ENCODE measurements at places on chromosomes 16 and 17. TPM values are rescaled to one million over a fixed set of nuclear protein-coding genes. Genes with fewer than 3 reads are reported as not detected.

Gene CRYBA1
- not detected for total RNA-seq

Gene HGS
- total RNA-seq: 69.7 TPM

Gene HS3ST3B1
- 3.5 TPM for total RNA-seq

Gene GAST
- total RNA-seq: not detected

Gene PIGL
- 12.1 TPM for total RNA-seq

Gene SEPTIN1
- not detected for total RNA-seq

Gene ZNF624
- total RNA-seq: 4.1 TPM

Gene EFTUD2
- 91.2 TPM for total RNA-seq

Gene TOP2A
- 11.4 TPM for total RNA-seq

Gene MGAT5B
- 0.18 TPM for total RNA-seq

Gene TNFSF13
- 0.74 TPM for total RNA-seq

Gene KRT23
- 0.46 TPM for total RNA-seq

Gene PDF
- 7.1 TPM for total RNA-seq

Gene KRTAP9-8
- not detected for total RNA-seq

Gene FBXO39
- 0.14 TPM for total RNA-seq

Gene CACNA1H
- 1.3 TPM for total RNA-seq

Gene ADAD2
- total RNA-seq: not detected

Gene LIMD2
- total RNA-seq: 3.8 TPM

Gene TBC1D3C
- not detected for total RNA-seq

Gene CSH1
- not detected for total RNA-seq

Gene EPX
- total RNA-seq: not detected

Gene TAT
- total RNA-seq: not detected

Gene MPV17L
- total RNA-seq: 0.65 TPM

Gene TEKT1
- not detected for total RNA-seq

Gene ZSCAN10
- total RNA-seq: not detected

Gene CORO6
- 5.7 TPM for total RNA-seq

Gene TNFRSF17
- not detected for total RNA-seq

Gene OMG
- 2.0 TPM for total RNA-seq

Gene ST3GAL2
- 21.6 TPM for total RNA-seq

Gene TRAPPC1
- total RNA-seq: 42.0 TPM

Gene PERCC1
- total RNA-seq: not detected

Gene PABPN1L
- total RNA-seq: not detected

Gene FOXO3B
- 2.1 TPM for total RNA-seq

Gene CD300A
- not detected for total RNA-seq

Gene MYH11
- 0.09 TPM for total RNA-seq

Data from smooth muscle cell of bladder (primary cell).